NCI-H1092 (cell line): ENCODE measurements at places on chromosomes 2 and 18.

DNA sequence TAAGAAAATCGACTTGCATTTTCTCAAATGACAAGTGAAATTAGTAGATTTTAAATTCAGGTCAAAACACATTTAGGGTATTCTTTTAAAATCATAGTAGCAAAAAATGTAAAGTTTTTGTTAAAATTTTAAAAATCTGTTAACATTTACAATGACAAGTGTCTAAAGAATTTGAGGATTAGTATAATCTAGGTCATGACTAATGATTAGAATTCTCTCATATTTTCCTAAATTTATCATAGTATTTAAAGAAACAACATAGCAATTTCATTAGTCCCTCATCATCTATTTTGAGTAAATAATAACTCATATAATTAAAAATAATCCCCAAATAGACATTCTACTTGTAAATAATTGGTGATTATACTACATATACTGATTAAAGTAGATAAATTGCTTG is 23.6 kb downstream of the THUMPD2 start:
- DNase-seq, result no peak

DNA sequence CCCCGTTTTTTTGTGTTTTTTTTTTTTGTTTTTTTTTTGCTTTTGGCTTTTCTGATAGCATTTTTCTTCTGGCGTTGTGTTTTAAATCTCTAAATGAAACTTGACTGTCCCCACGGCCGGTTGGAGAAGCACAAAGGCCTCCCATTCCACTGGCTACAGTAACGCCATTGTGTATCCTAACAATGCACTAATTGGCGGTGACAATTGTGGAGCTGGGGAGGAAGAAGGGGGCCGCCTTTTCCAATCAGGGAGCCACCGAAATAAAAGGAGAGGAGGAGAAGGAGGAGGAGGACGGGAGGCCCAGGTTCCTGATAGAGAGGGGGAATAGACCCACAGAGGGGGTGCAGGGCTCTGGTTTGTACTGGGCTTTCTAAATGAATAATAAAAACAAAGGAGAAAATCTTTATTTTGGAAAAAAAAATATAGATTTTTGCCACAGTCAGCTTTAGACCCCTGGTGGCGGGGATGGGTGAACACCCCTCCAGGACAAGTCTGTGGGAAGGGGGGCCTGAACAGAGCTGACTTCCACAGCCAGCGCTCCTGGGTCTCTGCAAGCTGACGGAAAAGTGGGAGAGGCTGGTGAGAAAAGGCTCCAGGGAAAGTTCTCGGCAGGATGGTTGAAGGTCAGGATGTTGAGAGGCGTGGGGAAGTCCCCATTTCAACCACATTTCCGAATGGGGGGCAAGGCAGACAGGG is 43.7 kb upstream of the FZD5 start:
- no peak for DNase-seq

- DNase-seq, result no peak
Observed at GRCh38 chr2:215607766-215608165, 171.9 kb upstream of the FN1 start.

DNA sequence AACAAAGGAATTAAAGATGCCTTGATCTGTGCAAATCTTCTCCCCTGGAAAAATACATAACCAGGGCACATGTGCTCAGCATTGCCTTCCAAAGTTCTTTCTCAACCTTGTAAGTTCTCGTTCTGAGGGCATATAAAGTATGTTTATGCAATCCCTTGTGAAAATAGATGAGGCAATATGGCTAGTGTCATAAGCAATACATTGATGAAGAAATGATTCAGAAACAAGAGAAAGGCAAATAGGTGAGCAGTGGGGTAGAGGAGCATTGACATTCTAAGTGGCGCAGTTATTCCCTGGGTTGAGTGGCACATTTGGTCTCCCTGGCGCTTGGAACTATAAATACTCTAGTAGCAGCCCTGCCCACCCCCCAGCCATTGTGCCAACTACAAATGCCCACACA is 57.4 kb upstream of the PGAP1 start:
- no peak for DNase-seq

GRCh38 chr2:171410624-171411023 is 23.2 kb downstream of the METTL8 start:
- no peak for DNase-seq

- DNase-seq, result no peak
Observed at GRCh38 chr2:236874866-236875481, 210.7 kb upstream of the COPS8 start.

GRCh38 chr2:106034325-106034724 is 159.8 kb downstream of the UXS1 start:
- no peak for DNase-seq

- DNase-seq, result no peak
Observed at GRCh38 chr2:230956827-230957755, 32.0 kb upstream of the GPR55 start.

DNA sequence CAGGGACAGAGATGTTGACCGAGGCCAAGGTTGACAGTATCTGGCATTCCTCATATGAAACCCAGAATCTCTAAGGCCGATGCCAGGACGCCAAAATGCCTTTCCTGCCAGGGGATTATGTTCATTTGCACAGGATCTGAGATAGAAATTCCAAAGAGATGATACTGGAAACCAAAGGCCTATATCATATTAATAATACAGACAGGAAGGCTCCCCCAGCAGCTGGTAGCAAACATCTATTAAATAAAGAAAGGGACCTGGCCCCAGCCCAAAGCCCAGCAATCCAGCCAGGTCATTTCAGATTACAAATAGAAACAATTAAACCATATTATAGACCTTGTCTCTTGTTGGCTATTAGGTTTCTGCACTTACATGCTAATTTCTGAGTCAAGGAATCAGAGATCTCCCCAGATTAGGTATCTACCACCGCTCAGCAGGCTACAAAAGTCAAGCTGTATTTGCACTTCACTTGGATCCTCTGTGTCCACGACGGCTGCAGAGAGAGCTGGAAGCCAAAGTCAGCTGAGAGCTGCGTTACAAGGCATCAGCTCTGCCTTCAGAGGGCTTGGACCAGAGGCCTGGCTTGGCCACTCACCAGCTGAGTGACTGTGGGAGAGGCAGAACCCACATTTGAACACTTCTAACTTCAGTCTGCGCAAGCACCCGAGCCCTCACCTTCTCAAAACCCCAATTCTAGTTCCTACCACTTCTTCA is 269.3 kb upstream of the SIX2 start:
- peak; percentile 25 for DNase-seq

- no peak for DNase-seq
Observed at GRCh38 chr2:162328424-162329157, 10.1 kb upstream of the IFIH1 start.
